ENCODE measurements at places on chromosomes 12 and 14.

GRCh38 chr14:51730684-51731083 is 79.0 kb downstream of the FRMD6 start:
- DNase-seq: no peak

DNA sequence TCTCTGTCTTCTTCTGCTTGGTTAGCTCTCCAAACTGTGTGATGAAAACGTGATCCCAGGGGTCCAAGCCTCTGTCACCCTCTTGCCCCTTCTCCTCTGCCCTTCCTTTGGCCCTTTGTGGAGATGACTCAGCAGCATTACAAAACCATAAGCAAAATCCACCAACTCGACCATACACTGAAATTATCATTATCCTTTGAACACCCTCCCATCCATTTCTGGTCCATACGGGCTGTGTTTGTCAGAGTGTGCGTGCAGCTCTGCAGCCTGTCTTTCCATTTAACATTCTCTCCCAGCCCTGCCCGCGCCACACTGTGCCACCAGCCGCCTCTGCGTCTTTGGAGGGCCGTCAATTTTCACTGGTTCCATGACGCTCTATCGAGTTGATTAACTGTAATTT is 69.2 kb downstream of the SLC25A47 start:
- no peak for DNase-seq

- DNase-seq: no peak
Measured at GRCh38 chr14:95526483-95527386, 8.1 kb upstream of the GLRX5 start.

GRCh38 chr12:13187399-13187798 is 9.1 kb upstream of the EMP1 start:
- no peak for DNase-seq

DNA sequence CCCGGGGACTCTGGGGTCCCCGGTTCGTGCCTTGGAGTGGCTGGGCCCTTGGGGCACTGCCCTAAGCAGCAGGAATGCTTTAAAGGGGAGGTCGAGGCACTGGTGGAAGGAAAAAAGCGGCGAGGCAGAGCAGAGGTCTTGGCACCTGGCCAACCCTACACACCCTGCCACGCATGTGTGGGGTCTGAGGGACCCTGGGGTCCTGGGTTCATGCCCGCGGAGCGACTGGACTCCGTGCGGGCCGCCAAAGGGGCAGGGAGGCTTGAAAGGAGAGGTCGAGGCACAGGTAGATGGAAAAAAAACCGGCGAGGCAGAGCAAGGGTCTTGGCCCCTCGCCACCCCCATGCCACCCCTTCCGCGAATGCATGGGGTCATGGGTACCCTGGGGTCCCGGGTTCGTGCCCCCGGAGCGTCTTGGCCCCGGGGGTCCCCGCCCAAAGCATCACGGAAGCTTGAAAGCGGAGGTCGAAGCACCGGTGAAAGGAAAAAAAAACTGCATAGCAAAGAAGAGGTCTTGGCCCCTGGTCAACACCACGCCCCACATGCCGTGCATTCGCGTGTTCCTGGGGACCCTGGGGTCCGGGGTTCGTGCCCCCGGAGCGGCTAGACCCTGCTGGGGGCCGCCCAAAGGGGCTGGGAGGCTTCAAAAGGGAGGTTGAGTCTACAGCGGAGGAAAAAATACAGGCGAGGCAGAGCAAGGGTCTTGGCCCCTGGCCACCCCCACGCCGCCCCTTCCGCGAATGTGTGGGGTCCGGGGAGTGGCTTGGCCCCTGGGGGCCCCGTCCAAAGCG is 312.9 kb downstream of the ALG10 start:
- no peak for DNase-seq

DNA sequence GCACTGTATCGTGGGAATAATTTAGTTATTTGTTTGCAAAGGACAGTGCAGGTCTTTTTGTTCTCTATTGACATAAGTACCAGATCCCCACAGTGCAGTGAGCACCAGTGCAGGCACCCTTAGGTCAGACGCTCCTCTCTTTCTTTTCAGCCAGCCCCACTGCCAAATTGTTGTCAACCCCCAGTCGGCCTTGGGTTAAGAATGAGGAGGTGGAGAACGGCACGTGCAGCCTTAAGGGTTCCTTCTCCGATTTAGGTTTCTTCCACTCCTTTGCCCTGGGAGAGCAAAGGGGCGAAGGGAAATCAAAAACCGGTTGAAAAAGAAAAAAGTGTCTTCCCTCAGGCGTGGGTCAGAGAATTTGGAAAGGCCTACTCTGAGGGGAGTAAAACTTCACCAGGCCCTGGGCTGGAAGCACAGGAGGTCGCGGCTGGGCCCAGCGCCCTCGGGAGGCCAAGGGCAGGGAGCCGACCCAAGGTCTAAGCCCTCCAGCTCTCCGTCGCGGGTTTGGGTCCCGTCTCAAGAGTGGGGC is 4.3 kb downstream of the PAX9 start:
- no peak for DNase-seq

GRCh38 chr14:104639885-104640548 is 35.4 kb upstream of the TMEM179 start:
- no peak for DNase-seq

- DNase-seq: no peak
Measured at GRCh38 chr14:74407021-74407800, 18.8 kb downstream of the SYNDIG1L start.

GRCh38 chr12:77571127-77571526 is 259.6 kb upstream of the NAV3 start:
- DNase-seq: no peak

- DNase-seq: no peak
Measured at GRCh38 chr12:60194678-60195077, 598.8 kb downstream of the SLC16A7 start.

DNA sequence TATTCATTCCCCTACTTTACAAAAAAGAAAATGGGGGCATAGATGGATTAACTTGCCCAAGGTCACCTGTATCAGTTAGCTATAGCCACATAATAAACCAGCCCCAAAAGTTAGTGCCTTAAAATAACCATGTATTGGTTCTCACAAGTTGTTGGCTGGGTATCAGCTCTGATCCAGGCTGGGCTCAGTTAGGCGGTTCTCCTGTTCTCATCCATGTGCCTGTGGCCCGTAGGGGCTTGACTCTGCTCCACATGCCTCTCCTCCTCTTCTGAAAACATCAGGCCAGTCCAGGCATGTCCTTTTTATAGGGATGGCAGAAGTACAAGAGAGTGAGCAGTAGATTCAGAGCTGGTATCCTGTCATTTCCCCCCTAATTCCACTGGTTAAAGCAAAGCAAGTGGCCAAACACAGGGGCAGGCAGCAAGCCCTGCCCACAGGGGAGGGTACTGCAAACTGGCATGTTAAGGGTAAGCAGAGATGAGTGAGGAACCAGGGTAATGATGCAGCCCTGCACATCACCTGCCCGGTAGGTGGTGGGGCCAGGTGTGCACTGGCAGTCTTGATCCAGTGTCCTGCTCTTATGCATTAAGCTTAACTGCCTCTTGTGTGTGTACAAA is 47.9 kb upstream of the TUNAR start:
- DNase-seq: no peak

GRCh38 chr12:51247523-51248206 is 9.0 kb downstream of the DAZAP2 start:
- peak; percentile 50 for DNase-seq

DNA sequence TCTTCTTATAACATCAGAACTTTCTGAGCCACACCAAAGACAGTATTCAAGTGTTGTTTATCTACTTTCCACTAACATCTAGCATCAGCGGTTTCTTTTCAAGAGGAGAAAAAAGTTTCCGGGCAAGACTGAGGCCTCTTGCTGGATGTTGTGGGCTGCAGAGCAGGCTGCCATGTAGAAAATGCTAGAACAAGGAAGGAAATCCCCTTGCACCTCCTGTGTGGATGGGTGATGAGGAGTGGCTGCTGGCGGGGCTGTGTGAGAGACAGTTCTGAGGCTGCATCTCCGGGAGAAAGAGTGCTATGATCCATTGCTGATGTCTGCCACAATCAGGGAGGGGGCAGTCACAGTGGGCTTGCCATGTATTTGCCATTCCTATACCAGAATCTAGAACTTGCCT is 37.8 kb upstream of the PPP1CC start:
- DNase-seq: no peak

DNA sequence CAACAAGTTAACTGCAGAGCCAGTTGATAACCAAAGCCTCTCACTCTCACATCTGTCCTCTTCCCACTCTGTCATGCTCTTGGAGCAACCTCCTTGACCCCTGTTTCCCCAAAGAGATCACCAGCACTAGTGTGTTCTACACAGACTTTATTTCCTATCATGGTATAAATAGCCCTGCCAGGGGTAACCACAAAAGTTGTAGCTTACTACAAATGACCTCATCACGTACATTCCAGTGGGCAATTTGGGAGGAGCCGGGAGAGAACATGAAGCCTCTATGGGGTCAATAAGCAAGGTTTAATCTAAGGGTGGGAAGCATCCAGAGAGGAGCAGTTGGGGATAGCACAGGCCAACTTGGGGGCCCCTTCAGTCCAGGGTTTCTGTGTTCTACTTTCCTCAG is 186.5 kb downstream of the KCNA5 start:
- no peak for DNase-seq

GRCh38 chr12:80941916-80942315 is 4.2 kb upstream of the LIN7A start:
- DNase-seq: no peak

DNA sequence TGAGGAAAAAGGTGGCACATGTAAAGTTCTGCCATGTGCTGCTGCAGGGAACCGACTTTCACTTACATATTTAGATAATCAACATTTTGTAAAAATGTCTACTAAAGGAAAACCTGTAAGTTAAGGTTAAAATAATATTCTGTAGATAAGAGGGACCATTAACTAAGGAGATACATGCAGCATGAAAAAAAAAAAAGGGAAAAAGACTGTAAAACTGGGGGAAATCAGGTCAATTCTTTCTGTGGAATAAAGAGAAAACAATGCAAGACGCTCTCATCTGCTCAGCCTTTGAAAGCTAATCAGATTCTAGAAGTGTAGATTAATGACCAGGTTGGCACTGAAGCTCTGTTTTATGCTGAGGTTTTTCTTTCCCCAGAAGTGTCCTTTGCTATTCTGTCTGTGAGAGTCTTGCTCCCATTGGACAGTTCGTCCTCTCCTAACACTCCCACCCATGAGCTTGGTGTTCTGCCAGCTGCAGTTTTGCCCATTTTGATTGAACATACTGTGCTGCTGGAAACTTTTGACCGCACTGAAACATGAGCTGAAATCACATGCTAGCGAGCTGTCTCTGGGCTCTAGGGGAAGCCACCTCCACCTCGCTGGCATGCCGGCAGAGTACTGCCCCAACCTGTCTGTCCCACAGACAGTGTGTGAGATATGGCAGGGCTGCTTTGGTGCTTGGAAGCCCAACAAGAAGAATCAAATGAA is 39.7 kb downstream of the PPTC7 start:
- DNase-seq: no peak

DNA sequence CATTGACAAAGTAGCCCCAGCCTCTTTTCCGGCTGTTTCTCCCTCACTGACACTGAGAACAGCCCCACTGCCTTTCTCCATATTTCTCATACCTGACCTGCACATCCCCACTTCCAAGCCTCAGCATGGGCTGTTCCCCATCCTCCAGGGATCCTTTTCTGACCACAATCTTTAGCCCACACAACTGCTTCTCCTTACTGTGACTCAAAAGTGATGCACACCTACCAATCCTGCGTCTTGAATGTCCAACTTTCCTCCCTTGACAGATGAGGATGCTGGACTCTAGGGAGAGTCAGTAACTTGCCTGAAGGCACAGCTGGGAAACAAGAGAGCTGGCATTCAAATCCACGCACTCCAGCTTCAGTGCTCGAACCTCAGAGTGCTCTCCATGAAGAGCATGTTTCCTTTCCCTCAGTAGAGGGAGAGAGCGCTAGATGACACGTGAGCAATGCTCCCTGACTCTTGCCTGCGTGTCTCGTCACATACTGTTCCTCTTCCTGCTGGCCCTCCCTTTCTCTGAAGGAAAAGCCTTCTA is 75.6 kb downstream of the NTF3 start:
- DNase-seq: no peak
